Hematopoietic multipotent progenitor cell (in vitro differentiated cells): ENCODE measurements at places on chromosomes 1 and 21. TPM values are rescaled to one million over a fixed set of nuclear protein-coding genes. Genes with fewer than 3 reads are reported as not detected.

FCGR2B gene
- total RNA-seq: 0.81 TPM

GRCh38 chr1:238242181-238242580 lies 351.5 kb upstream of the ZP4 start:
- DNase-seq: no peak

- no peak for DNase-seq
Observed at GRCh38 chr1:116854716-116855115, 55.0 kb upstream of the PTGFRN start.

DNA sequence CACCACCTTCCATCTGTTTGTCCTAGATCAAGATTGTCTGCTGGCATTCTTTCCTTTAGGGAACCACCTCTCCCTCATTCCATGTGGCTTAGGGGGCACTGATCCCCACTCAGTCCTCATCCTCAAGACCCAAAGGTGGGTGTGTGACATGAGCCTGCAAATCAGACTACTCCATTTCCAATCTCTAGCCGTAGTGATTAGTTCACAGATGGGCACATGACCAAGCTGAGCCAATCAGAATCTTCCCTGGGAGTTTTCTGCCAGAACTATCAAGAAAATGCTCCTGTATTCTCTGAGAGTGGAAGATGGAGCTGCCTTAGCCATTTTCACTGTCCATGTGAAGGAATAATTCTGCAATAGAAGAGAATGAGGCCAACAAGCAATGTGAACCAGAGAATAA lies 19.3 kb upstream of the PTPRF start:
- DNase-seq: no peak

DNA sequence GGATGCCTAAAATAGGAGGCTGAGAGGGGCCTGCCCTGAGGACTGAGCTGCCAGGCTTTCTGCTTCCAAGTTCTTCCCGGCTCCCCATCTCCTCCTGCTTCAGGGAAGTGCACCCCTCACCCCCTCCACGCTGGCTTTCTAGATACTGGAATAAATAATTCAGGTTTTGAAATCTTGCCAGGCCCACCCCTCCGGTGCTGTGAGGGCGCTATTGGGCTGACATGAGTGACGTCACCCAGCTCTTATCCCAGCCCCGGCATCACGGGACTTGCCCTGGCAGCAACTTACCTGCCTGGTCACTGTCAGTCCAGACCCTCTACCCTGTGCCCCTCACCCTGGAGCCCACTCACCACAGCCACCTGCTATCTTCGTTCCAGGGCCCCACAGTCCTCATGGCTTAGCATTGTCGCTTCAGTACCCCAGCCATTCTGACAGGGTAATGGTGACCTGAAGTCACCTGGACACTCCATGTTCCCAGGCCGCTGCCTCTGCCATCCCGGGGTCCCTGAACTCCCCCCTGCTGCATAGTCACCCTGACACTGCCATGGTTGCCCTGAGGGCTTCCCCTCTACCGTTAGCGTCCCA lies 819 bp upstream of the GPR3 start:
- peak; percentile 62 for DNase-seq

DNA sequence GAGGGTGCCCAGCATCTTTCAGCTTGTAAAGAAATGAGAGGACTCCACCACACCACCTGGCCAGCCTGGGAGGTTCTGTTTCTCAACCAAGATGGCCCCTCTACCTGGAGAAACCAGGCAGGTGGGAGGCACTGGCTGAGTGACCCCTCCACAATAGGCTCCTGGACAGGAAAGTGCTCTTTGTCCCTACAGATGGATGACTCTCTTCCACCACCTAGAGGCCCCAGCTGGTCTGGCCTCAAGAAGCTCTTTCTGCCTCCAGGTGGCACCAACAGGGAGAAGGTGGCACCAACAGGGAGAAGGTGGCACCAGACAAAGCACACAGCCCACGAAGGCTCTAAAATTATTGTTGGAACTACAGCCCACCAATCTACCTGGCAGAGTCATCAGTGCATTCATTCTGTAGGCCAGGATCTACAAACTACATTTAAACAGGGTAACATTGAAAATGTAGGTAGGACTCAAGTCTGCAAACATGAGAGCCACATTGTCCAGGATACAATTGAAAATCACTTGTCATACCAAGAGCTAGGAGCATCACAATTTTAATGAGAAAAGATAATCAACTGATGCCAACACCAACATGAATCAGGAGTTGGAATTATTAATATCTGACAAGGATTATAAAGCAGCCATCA lies 14.4 kb downstream of the TMPRSS3 start:
- DNase-seq: no peak

DNA sequence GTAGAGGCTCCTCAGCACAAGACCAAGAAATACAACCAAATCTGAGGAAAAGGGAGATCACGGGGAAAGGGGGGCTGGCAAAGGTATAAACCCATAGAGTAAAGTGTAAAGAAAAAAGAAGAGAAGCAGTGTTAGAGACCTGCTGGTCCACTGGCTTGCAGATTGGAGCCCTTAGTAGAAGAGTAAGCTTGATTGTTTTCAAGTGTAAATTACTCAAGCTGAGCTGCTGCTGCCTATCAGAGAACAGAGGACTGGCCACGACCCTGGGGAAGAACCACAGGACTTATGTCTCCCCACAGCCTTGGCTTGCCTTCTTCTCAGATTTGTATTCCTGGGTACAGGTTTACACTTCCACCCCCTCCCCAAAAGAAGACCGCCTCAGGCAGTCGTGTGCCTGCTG lies 294.2 kb downstream of the LMX1A start:
- DNase-seq: no peak

DNA sequence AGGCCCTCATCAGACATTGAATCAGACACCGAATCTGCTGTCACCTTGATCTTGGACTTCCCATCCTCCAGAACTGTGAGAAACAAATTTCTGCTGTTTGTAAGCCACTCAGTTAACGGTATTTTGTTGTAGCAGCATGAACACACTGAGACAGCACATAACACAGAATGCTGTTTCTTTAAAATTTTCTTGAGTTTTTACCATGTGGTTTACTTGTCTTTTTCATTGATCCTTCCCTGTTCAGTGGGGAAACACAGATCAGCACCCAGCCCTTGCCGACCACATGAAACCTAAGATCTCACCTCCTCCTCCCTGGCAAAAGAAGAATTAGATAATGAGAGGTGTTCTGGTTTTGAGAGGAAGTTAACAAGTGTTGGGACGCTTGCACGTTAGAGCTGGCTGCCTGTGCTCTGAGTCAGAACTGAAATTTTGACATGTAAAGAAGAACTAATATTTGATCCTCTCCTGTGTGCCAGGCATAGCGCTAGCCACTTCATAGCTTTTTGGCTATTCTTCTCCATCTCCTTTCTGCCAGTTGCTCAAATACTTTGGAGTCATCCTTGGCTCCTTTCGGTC lies 179.6 kb downstream of the DHRS3 start:
- no peak for DNase-seq

DNA sequence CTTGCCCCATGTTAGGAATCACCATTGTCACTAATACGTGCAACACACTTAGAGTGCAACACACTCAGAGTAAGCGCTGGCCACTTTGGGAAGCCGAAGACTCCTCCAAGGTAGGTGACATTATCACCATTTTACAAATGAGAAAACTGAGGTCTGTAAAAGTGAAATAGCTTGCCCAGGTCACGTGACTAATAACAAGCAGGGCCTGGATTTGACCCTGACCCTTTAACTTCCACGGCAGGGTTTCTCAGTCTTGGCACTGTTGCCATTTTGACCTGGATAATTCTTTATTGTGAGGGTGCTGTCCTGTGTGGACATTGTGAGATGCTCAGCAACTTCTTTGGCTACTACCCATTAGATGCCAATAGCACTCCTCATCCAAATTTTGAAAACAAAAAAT lies 7.8 kb upstream of the GPR88 start:
- no peak for DNase-seq

PTPRU gene
- 0.27 TPM for total RNA-seq

- no peak for DNase-seq
Observed at GRCh38 chr1:28354121-28354520, 15.4 kb upstream of the PHACTR4 start.

GRCh38 chr1:10724511-10724910 lies 71.9 kb downstream of the CASZ1 start:
- no peak for DNase-seq

DNA sequence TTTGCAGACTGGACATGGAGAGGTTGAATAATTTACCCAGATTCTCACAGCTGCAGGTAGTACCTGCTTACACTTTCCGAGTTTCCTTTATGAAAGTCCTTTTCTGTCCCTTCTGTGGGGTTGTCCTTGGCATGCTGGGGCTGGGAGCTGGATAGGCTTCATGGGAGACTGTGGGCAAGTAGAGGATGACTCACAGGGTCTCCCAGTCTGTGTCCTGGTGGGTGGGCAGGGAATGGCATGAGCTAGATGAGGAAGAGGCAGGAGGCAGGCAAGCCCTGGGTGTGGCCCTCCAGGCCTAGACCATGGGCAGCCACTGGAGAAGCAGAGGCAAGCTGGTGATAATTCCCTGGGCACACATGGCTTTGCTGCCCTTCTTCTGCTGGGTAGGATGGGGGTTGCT lies 80.6 kb downstream of the NAV1 start:
- DNase-seq: no peak

- DNase-seq: no peak
Observed at GRCh38 chr1:40332695-40333094, 15.6 kb upstream of the COL9A2 start.

MTMR11 gene
- 0.27 TPM for total RNA-seq

ADAM30 gene
- not detected for total RNA-seq

CD34 gene
- total RNA-seq: 126 TPM

- no peak for DNase-seq
Observed at GRCh38 chr1:1432274-1432950, 3.1 kb upstream of the VWA1 start.

GRCh38 chr1:158425027-158425426 lies 1.0 kb downstream of the OR10K2 start:
- DNase-seq: no peak

GRCh38 chr1:30042438-30043147 lies 680.8 kb downstream of the MATN1 start:
- no peak for DNase-seq

DNA sequence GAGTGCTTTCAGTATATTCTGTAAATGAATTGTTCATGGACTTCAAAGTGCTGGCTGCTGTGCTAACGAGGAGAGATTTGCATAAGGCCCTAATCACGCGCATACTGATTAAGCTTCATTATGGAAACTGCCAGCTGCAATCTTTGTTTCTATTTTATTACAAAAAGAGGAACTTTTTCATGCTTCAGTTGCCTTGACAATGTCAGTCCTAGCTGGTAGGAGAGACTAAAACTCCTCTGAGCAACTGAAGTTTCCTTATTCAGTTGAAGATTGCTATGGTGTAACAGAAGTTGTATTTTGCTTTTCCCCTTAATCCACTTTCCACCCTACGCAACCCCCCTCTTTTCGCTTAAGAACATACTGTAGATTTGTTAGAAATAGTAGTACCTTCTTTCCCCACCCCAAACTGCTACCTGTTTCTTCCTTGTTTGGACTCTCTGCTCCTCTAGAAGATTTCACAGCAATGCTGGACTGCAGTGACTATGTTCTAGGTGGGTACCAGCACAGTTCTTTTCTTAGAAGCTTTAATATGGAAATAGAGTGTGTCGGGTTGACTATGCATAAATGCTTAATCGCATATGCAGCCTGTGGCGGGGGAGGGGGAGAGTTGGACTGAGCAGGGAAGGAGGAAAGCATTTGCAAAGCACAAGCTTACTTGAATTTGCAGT lies 108.3 kb downstream of the POU2F1 start:
- DNase-seq: peak; percentile 63

TBX19 gene
- total RNA-seq: 1.3 TPM

DNA sequence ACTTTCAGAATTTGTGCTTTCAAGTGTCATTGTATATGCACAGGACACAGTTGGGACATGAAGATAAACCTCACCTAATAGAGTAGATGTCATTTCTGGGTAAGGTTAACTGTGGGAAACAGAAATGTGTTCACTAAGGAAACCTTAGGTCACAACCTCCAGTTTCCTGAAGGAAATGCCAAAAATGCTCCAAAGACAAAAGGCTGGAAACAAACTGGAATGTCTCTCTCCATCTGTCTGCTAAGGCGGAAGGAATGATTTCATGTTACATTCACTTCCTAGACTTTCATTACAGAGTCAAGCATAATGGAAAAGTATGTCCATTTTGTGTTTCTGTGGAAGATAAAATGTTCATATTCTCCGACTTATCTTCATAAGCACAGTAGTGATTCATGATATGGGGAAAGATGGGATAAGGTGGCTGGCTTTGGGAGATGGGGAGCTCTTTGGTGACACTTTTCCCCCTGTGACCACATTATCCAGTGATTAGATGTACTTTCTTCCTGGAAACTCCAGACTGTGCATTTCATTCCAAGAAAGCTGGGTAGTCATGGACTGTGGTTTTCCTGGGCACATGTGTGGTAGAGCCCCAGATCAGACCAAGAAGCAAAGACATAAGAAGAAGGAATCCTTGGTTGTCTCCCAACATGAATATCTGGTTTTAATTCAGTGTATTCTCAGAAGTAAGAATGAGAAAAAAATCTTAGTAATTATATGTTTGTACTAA lies 5.7 kb downstream of the S1PR1 start:
- DNase-seq: no peak

DNA sequence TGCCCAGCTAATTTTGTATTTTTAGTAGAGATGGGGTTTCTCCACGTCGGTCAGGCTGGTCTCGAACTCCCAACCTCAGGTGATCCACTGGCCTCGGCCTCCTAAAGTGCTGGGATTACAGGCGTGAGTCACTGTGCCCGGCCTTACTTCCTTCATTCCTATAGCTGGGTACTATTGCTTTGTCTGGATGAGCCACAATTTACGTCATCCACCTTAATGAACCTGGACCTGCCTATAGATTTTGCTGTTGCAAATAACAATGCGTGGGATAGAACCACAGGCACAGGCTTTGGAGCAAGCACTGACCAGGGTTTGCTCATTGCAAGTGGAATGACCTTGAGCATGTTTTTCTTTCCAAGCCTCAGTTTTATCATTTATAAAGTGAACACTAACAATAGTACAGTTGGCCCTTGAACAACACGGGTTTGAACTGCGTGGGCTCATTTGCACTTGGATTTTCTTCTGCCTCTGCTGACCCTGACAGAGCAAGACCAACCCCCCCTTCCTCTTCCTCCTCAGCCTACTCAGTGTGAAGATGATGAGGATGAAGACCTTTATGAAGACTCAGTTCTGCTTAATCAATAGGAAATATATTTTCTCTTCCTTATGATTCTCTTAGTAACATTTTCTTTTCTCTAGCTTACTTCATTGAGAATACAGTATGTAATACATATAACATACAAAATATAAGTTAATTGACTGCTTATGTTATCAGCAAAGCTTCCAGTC lies 33.3 kb upstream of the BECN2 start:
- DNase-seq: no peak
